ENCODE measurements at places on chromosomes 1 and 21.

GRCh38 chr1:97816927-97817326, 103.9 kb downstream of the DPYD start:
- no peak for DNase-seq

DNA sequence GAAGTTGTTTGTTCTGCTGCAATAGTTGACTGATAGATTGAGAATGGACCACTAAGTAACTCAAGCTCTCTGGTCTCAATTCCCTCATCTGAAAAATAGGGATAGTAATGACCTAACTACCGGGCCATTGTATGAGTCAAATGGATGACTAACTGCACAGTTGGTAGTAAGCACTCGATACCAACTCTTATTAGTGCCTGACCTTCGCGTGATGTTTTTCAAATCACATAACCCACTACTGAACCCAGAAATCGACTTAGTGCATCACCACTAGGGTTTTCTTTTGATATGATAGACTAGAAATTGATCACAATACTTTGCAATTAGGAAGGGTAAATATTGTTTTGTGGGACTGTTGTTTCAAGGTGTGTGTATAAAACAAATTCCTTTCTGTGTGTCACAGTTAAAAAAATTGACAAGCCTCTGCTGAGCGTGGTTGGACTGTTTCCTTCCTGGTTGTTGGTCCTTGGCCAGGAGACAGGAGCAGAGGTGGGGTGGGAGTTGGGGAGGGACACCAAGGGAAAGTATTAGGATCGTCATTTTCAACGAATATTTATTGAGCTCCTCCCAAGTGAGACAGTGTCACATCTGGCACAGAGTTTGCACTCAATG, 54.0 kb upstream of the LRP8 start:
- DNase-seq, result peak; percentile 44

GRCh38 chr1:75136195-75136815, 2.1 kb downstream of the LHX8 start:
- no peak for DNase-seq

- DNase-seq, result no peak
These were observed 7.1 kb upstream of the MATN1 start for GRCh38 chr1:30730346-30731108.

DNA sequence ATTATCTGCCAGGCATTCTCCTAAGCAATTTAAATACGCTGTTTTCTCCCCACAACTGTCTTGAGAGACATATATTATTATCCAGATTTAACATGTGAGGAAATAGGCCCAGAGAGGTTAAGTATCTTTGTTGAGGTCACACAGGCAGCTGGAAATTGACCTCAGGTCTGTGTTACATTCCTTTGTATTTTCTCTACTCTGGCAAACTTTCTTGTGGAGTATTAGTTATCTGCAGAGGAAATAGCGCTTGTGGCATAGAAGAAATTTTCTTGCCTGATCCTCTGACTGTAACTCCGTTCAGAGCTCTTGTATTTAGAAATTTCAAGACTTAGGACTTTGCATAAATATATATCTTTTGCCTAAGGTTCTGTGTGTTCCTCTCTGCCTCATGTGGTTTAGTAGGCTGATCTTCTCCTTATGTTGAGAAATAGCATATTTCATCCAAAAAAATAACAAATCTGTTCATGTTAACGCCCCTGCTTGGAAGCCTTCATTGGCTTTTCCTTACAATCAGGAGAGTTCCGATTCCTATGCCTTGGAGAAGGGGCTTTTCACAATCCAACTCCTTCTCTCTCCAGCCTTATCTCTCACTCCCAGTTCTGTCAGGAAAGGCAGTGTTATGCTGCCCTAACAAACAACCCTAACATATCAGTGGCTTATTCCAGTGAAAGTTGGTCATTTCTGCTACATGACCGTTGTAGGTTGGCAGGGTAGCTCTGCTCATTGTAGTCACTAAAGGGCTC, 2.5 kb upstream of the JUN start:
- DNase-seq, result no peak

DNA sequence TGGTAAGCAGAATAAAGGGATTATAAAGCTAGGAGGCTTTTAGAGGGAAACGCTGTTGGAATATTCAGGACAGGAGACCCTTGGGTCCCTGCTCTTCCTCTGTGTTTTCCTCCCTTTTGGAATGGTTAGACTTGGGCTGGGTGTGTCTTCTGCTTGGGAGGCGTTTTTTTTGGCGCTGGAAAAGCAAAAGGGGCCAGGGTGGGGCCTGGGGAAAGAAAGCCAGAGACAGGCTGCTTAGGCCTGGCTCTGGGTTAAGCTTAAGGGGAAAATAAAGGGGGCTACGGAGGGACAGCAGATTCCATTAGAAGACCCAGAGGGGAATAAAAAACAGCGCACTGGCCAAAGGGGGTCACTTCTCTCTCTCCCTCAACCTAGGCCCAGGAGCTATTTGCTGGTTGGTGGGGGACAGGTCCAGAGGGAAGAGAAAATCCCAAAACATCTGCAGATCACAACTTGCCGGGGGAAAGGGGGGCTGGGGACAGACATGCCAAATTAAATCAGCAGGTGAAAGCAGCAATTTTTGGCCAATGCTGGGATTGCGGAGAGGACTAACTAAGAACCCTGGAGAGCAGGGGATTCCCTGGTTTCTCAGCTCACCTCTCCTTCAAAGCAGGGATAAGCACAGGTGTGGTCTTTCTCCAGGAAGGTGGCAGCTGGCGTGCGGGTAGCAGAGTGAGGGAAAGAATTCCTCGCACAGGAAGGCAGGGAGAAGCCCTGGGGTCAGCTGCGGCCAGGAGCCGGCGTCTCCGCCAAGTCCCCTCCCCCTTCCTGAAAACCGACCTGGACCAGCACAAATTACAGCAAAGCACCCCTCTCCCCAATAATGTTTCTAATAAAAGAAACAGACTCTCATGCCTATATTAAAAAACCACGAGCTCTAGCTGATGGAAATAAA, 82.2 kb upstream of the AK4 start:
- DNase-seq, result no peak

GRCh38 chr1:212640223-212640878, 31.8 kb downstream of the ATF3 start:
- no peak for DNase-seq

DNA sequence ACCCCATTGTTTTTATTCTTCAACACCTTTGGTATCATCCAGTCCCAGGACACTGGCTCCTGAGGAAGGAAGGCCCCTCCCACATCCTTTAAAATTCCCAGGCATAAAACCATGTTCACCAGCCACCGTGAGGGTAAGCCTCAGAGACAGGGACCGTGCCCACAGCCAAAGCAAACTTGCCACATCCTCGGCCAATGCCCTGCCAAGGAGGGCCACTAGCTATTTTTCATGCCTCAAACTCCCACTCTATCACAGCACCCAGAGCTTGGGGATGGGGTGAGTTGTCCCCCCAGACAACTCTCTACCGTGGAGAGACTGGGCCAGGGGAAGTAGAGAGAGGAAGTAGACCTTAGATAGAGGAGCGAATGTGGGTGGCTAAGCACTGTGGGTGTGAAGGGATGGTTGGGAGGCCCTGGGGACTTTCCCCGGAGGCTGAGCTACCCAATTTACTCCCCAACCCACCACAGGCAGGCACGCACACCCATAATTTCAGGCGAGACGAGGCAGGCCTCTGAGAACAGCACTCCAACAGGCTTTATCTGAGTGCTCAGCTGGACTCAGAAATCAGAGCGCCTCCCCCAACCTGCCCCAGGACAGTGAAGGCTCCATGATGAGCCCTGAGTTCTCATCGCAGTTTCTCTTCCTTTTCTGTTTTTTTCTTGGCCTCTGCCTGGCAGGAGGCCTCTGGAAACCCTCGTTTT, 15.9 kb upstream of the BTG2 start:
- no peak for DNase-seq

DNA sequence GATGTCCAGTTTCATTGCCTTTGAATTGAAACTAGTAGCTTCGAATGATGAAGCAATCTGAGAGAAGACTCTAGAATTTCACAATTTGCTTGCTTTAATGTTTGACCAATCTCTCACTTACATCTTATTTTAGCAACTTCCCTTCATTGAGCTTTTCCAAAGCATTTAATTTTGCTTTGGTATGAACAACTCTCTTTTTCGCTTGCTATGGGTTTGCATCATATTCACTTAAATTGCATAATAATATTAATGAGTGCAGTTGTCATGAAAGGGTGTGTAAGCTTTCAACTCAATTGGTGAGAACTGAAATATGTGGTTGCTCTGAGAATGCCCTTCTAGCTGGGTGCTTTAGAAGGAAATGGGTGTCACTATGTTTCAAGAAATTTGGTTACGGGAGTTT, 309.2 kb downstream of the HLX start:
- no peak for DNase-seq

DNA sequence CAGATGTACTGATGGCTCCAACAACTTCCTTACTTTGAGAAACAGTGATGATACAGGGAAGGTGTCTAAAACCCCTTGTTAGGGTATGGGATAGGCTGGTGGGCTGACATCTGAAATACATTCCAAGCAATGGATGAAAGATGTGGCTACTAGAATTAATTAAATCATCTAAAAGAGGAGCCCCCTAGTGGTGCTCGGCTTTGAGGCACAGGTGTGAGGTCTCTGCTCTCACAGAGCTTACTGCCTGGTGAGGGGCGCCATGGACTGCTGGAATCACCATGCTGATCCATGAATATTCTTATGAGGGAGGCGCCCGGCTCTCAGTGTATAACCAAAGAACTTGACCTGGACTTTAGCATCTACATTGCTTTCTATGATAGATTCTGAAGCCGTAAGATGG, 48.5 kb downstream of the GNG4 start:
- no peak for DNase-seq

GRCh38 chr1:30817548-30817947, 60.0 kb upstream of the LAPTM5 start:
- DNase-seq, result no peak

DNA sequence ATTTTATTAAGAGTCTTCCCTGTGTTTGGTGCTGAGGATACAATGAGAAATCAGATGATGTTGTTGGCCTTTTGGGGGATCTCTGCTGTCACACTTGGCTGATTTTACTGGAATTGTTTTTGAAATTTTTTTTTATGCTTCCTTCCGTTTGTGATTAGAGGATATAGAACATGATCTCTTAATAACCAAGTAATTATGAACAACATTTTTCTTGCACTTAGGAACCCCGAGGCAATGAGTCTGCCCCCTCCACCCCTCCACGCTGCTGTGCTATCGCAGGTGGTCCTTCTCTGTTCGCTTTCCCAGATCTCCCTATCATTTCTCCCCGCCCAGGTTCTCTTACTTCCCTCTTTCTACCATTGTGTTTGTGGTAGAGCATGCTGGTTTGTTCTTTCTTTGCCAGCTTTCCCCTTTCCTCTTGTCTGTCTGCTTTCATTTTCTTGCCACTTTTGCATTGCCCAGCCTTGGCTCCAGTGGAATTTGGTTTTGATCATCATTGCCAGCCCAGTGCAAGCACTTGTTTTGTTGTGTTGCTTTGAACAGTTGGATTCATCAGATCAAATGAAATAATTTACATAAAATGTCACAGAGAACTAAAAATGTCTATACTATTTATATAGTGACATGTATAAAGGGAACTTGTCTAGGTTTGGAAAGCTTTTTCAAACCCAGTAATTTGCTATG, 73.1 kb upstream of the SCCPDH start:
- no peak for DNase-seq

All from kidney epithelial cell (primary cell).